Stimulated activated CD8-positive, alpha-beta memory T cell treated with anti-CD3 and anti-CD28 coated beads, Interleukin-7, amount 100 ng/mL, for 1 hour (primary cell): ENCODE measurements at places on chromosomes 7 and 10.

DNA sequence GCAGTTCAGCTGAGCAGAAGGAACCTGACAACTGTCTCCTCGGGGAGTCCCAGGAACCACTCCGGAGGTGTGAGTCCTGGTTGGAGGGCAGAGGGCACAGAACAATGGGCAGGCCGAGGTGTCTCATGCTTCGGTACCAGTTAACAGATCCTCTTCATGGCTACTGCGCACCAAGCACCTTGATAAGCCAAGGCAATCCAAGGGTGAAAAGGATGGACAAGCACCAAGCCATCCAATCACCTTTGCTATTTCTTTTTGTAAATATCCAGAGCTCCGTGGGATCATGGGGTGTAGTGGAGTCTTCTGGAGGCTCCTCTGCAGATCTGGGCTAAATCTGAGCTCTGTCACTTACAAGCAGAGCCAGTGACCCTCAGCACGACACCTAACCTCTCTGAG, 233.5 kb downstream of the WDR11 start:
- no peak for DNase-seq

DNA sequence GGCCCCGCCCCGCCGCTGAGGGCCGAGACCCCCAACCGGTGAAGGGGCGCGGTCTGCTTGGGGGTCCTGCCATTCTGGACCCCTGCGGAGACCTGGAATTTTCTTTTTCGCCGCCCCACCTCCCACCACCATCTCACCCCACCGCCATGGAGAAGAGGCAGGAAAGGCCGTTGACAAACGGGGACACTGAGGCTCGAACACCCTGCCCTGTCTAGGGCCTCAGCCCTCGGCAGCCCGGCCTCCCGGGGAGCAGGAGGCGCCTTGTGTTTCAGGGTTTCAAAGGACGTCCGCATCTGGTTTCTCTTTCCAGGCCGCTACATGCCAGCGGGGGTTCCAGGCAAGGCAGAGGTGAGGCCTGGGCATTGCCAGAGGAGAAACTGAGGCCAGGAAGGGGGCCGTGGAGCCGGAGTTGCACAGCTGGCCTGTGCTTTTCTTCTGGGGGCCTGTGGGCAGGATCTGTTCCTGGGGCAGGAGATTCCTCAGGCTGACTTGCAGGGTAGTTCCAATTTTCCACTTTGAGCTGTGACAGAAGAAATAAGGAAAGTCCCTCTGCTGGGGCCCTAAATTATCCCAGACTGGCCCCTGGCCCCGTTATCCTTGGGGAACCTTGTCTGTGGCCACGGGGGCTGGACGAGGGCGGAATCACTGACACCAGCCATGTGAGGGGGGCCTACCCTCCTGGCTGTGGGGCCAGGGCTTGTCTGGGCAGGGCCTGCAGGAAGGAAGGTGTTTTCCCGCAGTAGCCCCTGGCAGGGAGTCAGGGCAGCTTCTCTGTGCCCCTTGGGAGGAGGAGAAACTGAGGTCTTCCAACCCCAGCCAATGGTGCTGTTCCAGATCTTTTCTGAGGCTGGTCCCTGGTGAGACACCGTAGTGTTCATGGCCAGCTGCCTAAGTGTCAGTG, 900 bp upstream of the MICALL2 start:
- DNase-seq: no peak

DNA sequence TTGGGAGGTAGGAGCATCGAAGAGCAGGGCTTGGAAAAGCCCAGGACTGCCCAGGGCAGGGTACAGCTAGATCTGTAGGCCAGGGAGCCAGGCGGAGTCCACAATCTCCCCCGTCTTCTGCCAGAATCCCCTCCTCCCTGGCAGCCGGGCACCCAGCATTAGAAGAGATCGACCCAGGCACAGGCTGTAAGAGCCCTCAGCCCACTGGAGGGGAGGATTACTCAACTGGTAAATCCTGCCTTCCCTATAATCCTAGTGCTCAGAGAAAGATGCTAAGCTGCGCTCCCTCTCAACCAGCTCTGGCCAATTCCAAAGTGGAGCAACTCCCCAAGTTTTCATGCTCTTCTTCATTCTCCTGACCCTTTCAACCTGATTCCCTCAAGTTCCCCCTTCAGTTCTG, 3.2 kb downstream of the SPOCK2 start:
- no peak for DNase-seq

GRCh38 chr7:157125376-157126223, 13.1 kb upstream of the UBE3C start:
- DNase-seq: no peak

- DNase-seq: peak; percentile 11
Observed at GRCh38 chr10:110007161-110007700, 553 bp upstream of the ADD3 start.

DNA sequence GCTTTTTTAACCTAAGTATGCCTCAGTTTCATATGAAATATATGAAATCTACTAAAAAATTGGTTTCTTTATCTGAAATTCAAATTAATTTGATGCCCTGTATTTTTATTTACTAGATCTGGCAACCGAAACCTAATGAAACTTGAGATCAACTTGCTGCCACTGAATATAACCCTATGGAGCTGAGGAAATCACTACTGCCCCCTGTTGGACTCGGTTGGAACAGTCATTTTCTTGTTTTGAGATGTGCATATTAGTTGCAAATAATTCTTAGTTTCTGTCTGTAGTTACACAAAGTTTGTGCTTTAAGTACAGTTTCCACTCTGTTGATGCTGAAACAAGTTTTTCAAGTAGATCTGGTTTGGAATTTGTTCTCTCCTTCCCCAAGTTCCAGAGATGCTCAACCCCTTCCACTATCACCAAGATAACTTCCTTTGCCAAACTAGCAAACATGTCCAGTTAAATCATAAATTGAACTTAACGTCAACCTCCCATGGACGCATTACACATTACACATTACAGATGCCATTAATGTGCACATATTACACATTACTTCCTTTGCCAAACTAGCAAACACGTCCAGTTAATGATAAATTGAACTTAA, 22.2 kb upstream of the EXOC4 start:
- DNase-seq: no peak

DNA sequence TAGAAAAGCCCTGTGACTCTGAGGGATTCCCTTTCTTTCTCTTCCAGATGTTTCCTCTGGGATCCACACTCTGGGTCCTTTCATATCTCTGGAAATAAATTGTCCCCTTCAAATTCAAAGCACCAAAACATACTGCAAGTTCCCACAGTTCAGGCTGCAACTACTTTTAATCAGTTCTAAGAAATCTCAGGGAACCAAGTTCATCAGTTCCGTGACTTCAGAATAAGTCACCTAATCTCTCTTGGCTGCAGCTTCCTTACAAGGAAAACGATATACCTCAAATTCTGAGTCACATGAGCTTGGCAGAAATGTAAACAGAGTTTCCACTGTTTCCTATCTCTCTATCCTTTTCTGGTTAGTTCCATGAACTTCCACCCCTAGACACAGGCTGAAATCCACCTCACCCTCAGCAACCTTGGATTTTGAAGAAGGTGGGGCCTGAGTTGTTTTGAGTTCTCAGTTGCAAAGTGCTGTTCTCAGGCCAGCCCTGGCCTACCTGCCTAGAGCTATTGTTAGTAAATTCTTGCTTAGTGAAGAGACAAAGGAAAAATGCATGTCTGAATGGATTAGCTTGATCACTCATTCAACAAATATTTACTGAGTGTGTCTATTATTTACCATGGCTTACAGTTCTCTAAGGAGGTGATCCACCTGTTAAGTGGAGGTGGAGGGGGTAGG, 59.3 kb upstream of the IL6 start:
- DNase-seq: no peak

GRCh38 chr10:126147866-126148587, 240.2 kb downstream of the ADAM12 start:
- DNase-seq: no peak

- no peak for DNase-seq
Observed at GRCh38 chr7:98488167-98488566, 87.3 kb upstream of the BAIAP2L1 start.
